ENCODE measurements at places on chromosomes 5 and 9.

GRCh38 chr5:23525751-23526150 is 18.3 kb downstream of the PRDM9 start:
- H3K27ac ChIP-seq, result no peak overlapping the region
- H3K27me3 ChIP-seq, result no peaks in the 10 kb centered on the region
- DNase-seq, result no peak
- H3K4me3 ChIP-seq, result no peak overlapping the region

- peaks cover 16% of the 10 kb centered on the region for H3K27me3 ChIP-seq
- peak within 1 kb of the TSS; percentile 96 for H3K27ac ChIP-seq
- peaks cover 13% of the 10 kb centered on the region for H3K36me3 ChIP-seq
- H3K4me1 ChIP-seq, result peaks cover 12% of the 10 kb centered on the region
These were observed at the start of gene EGR1 for GRCh38 chr5:138465261-138466124. EGR1 (plus strand) TSS chr5:138465479; CDS start chr5:138465762, 283 bp downstream.

- H3K27ac ChIP-seq, result no peak overlapping the region
- H3K36me3 ChIP-seq, result no peaks in the 10 kb centered on the region
- no peaks in the 10 kb centered on the region for H3K27me3 ChIP-seq
These were observed 5.3 kb downstream of the PRELID2 start for GRCh38 chr5:145829708-145830361.

DNA sequence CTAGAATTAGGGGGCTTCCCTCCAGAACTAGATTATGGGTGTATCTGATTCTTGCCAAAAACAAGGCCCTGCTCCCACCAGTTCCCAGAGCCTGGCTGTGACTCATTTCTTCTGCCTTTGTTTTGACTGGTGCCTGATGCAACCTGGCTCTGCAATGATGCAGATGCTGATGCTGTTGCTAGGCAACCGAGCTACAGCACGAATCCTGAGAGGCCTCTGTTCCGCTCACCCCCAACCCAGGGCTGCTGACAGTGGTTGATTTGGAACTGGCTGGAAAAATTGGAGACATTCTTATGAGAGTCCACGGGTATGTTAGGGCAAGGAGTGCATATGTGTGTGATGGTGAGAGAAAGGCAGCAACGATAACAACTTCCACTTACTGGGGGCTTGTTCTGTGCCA is 100.3 kb downstream of the NSG2 start:
- H3K4me3 ChIP-seq, result no peak overlapping the region
- H3K36me3 ChIP-seq, result no peaks in the 10 kb centered on the region
- no peak overlapping the region for H3K27ac ChIP-seq
- peaks cover 35% of the 10 kb centered on the region for H3K27me3 ChIP-seq
- no peak for DNase-seq

- H3K27ac ChIP-seq, result no peak overlapping the region
- H3K27me3 ChIP-seq, result peaks cover 94% of the 10 kb centered on the region
- no peaks in the 10 kb centered on the region for H3K36me3 ChIP-seq
- H3K4me3 ChIP-seq, result no peak overlapping the region
- DNase-seq, result no peak
These were observed 77.9 kb upstream of the KLF4 start for GRCh38 chr9:107567462-107567861.

- no peak overlapping the region for H3K4me3 ChIP-seq
- peaks cover 24% of the 10 kb centered on the region for H3K4me1 ChIP-seq
- DNase-seq, result no peak
- peaks cover 6% of the 10 kb centered on the region for H3K27me3 ChIP-seq
These were observed 73.0 kb downstream of the GADD45G start for GRCh38 chr9:89677702-89678395.

DNA sequence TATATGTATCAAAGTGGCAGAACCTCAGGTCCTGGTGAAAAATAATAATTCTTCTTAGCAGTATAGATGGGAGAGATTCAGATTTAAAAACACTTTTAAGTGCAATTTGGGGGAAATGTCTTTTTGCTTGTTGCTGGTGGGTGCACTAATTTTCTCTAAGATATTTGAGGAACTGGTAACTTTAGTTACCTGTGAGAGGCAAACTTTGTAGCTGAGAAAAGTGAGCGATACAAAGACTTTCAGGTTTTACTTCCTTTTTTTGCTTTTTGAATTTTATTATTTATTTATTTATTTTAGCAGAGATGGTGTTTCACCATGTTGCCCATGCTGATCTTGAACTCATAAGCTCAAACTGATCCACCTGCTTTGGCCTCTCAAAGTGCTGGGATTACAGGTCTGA is 303.1 kb upstream of the PTGER4 start:
- H3K36me3 ChIP-seq, result no peaks in the 10 kb centered on the region
- H3K27me3 ChIP-seq, result no peaks in the 10 kb centered on the region
- no peaks in the 10 kb centered on the region for H3K4me1 ChIP-seq
- no peak overlapping the region for H3K27ac ChIP-seq
- DNase-seq, result no peak

GRCh38 chr5:95715799-95716461 is 15.2 kb upstream of the RHOBTB3 start:
- H3K27me3 ChIP-seq, result peaks cover 8% of the 10 kb centered on the region
- H3K27ac ChIP-seq, result no peak overlapping the region
- peaks cover 9% of the 10 kb centered on the region for H3K4me1 ChIP-seq
- no peak overlapping the region for H3K4me3 ChIP-seq

GRCh38 chr5:108655750-108656450 is 91.8 kb upstream of the FER start:
- H3K27me3 ChIP-seq, result no peaks in the 10 kb centered on the region
- no peak overlapping the region for H3K27ac ChIP-seq
- H3K4me3 ChIP-seq, result no peak overlapping the region
- H3K4me1 ChIP-seq, result peaks cover 14% of the 10 kb centered on the region
- DNase-seq, result no peak
- H3K36me3 ChIP-seq, result peaks cover 1% of the 10 kb centered on the region

GRCh38 chr9:95771556-95772246 is 103.8 kb upstream of the ERCC6L2 start:
- H3K27ac ChIP-seq, result peak overlapping the region; percentile 54
- H3K4me3 ChIP-seq, result no peak overlapping the region
- H3K27me3 ChIP-seq, result peaks cover 35% of the 10 kb centered on the region
- no peak for DNase-seq

- peak overlapping the region; percentile 93 for H3K27ac ChIP-seq
- no peaks in the 10 kb centered on the region for H3K36me3 ChIP-seq
- H3K27me3 ChIP-seq, result peaks cover 59% of the 10 kb centered on the region
These were observed 2.1 kb upstream of the NFIB start for GRCh38 chr9:14315875-14316601.

DNA sequence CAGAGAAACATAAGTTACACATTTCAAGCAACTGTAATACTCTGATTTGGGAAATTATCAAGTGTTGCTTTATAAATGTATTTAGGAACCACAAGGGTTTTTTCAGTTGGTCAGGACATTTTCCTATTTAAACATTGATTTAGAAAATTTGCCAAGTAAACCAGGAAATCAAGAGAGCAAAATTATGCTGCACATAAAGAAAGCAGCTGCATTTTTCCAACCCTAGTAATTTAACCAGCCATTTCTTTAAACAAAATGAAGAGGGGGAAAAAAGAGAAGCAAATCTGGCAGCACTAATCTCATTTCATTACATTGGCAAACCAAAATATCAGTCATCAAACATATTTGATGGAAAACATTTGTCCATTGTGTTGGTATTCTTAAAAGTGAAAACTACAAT is 271.4 kb downstream of the TLE1 start:
- H3K36me3 ChIP-seq, result no peaks in the 10 kb centered on the region
- no peak for DNase-seq
- H3K4me3 ChIP-seq, result no peak overlapping the region
- no peak overlapping the region for H3K27ac ChIP-seq
- no peaks in the 10 kb centered on the region for H3K4me1 ChIP-seq

DNA sequence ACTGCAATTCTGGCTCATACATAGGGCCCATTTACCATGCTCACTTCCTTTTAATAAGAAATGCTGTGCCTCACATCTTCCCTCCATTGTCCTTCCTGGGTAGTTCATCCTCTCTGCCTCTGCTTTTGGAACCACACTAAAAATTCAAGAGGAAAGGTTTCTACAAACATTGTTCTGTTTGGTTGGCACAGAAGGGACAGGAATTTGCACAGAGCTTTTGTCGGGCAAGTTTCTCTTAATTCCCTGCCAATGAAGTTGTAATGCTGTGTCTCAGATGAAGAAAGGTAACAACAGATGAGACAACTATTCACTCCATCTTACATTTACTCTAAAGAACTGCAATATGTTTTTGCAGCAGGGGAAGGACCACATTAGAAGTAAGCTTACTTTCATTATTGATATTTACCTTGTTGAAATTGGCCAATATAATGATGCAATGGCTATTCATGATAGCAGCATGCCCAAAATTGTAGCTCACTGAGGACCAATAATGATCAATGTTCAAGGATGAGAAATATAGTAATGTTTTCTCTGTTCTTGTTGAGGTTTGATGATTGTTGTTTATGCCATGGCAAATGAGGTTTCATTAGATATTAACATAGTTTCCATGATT is 82.5 kb upstream of the HMHB1 start:
- H3K27ac ChIP-seq, result no peak overlapping the region
- H3K4me1 ChIP-seq, result no peaks in the 10 kb centered on the region
- H3K36me3 ChIP-seq, result peaks cover 3% of the 10 kb centered on the region
- H3K4me3 ChIP-seq, result no peak overlapping the region
- no peak for DNase-seq

DNA sequence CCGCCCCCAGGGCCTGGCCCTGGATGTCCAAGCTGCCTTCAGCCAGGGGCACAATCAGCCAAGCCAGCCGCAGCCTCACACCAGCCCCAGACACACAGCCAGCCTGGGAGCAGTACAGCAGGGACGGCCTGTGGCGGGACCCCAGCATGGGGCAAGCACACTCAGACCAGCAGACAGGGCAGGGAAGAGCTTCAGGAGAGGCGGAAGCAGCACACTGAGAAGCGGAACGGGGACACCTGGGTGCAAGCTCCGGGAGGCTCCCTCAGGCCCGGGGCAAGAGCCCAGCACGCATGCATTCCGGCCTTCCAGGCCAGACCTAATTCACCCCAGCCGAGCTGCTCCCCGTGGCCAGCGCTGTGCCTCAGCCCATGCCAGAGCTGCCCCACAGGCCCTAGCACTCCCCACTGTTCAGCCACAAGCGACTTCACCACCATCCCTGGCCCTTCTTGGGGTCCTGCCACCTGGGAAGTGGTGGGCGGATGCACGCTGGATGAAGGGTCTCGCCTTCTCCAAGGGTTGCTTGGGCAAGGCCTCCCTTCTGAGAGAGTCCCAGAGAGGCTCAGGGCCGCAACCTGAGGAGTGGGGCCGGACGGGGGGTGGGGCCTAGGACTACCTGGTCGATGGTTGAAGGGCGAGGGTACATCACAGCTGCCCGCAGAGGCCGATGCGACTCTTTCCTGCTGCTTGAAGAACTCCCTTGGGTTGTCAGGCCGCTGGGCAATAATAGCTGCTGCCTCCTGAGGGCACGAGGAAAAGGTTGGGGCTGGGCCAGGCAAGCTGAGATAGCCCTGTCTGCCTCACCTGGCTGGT is 13.4 kb downstream of the DBN1 start:
- no peak overlapping the region for H3K4me3 ChIP-seq
- H3K4me1 ChIP-seq, result peaks cover 5% of the 10 kb centered on the region
- H3K27me3 ChIP-seq, result no peaks in the 10 kb centered on the region
- no peak for DNase-seq

DNA sequence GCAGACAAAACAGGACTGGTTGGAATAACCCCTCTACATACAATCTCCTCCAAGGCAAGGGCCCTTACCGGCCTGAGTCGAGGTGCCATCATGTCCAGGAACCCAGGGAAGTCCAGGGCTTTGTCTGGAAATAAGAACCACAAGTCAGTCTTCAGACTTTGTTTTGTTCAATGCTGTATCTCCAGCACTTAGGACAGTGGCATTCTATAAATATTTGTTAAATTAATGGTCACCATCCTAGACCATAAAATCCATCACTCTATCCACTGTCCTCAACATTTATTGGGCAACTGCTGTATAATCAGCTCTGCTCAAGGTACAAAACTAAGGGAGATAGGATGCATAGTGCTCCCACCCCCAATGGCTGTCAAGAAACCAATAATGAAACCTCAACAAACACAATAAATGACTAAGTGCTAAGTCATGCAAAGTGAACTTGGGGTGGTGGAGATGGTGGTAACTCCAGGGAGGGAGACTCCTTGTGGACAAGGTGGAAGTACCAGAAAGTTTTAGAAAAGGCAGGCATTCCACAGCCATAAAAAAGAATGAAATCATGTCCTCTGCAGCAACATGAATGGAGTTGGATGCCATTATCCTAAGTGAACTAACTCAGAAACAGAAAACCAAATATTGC is 5.0 kb downstream of the RELL2 start:
- H3K27me3 ChIP-seq, result peaks cover 6% of the 10 kb centered on the region
- DNase-seq, result no peak
- H3K4me1 ChIP-seq, result no peaks in the 10 kb centered on the region
- H3K4me3 ChIP-seq, result no peak overlapping the region

DNA sequence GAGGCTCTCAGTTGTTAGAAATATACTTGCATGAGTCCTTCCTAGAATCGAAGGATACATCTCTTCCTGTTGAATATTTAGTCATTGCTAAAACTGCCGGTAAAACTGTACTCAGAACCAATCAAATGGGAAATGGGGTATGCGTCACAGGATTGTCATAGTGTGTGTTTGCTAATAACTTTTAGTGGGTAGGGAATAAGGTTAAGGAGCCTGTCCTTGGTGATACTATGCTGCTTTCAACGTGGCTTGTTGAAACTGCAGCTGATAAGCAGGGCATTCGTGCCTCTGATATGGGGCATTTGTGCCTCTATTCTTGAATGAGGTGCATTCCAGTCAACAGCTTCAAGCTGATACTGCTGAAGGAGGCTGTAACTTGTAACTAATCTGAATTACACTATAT is 26.6 kb downstream of the HABP4 start:
- H3K4me3 ChIP-seq, result no peak overlapping the region
- H3K4me1 ChIP-seq, result peaks cover 3% of the 10 kb centered on the region
- H3K27ac ChIP-seq, result no peak overlapping the region
- peaks cover 3% of the 10 kb centered on the region for H3K36me3 ChIP-seq

GRCh38 chr5:128513806-128514205 is 24.2 kb downstream of the FBN2 start:
- H3K27ac ChIP-seq, result peak overlapping the region; percentile 1
- H3K4me3 ChIP-seq, result no peak overlapping the region
- no peaks in the 10 kb centered on the region for H3K27me3 ChIP-seq
- H3K4me1 ChIP-seq, result peaks cover 5% of the 10 kb centered on the region

DNA sequence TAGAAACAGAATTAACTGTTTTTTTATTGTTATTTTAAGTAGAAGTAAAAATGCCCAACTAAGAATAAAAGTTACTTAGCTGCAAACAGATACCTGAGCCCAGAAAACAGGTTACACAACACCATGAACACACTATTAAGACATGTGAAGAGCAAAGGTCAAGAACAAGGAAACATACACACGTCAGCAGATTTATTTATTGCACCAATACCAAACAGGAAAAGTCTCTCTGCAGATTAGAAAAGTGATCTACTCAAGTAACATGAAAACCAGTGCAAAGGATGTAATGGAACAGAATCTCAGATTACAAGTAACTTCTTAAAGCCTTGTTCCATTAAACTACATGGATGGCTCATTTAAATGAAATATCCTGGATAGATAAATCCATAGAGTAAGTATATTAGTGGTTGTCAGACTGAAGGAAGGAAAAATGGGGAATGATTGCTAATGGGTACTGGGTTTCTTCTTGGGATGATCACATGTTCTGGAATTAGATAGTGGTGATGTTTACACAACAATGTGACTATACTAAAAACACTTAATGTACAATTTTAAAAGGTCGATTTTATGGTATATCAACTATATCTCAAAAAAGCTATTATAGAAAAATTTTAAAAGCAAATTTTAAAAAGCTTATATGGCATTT is 6.1 kb downstream of the SAR1B start:
- no peaks in the 10 kb centered on the region for H3K27me3 ChIP-seq
- peak overlapping the region; percentile 87 for H3K27ac ChIP-seq
- no peak for DNase-seq
- peaks cover 15% of the 10 kb centered on the region for H3K4me1 ChIP-seq
- H3K4me3 ChIP-seq, result no peak overlapping the region

GRCh38 chr5:153719324-153719723 is 228.9 kb downstream of the GRIA1 start:
- no peaks in the 10 kb centered on the region for H3K27me3 ChIP-seq
- peaks cover 5% of the 10 kb centered on the region for H3K4me1 ChIP-seq
- H3K4me3 ChIP-seq, result no peak overlapping the region
- H3K27ac ChIP-seq, result no peak overlapping the region
- DNase-seq, result no peak
- H3K36me3 ChIP-seq, result peaks cover 1% of the 10 kb centered on the region
